ENCODE measurements at places on chromosomes 6 and 20.

DNA sequence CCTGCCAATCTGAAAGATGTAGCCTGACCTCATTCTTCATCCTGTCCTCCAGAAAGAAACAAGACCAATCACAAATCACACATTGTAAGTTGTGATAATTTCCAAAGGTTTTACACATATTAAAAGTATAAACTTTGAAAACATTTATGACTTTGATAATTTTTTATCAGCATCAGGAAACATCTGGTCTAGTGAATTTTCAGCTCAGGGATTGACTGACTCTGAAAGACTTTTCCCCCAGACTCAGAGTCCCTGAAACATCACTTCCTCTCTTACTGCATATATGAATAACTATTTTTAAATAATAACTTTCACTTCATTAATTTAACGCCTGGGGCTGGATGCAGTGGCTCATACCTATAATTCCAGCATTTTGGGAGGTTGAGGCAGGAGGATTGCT, 48.5 kb upstream of the SSTR4 start:
- no peak for DNase-seq

DNA sequence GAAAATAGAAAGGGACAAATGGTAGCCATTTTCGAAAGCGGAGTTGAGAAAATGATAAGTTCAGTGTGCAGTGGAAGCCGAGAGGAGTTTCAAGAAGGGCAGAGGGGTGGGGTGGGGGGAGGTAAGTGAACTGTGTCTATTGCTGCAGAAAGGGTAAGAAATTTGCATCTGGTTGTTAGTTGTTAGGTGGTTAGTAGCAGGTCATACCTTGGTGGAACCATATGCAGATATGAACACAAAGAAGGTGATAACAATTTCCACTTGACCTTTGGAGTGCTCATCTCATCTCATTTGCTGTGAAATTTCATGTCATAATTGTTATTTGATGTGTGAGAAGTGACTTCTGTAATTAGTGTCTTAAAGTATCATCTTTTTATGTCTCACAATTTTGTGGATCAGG, 288.2 kb downstream of the QKI start:
- DNase-seq: no peak

DNA sequence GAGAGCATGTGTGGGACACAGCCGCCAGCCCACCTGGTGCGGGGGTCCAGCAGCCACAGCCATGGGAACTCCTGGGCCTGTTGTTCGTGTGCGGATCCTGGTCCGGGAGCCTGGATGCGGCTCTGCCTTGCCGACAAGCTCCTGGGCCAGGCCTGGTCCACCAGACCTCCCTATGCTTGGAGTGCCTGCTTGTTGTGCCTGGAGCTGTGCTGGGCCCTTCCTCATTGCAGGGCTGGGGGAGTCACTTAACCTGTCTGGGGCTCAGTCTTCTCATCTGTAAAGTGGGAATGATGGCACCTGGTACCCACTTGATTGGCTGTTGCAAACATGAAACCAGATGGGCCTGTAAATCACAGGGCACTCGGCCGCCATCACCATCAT, 2.6 kb upstream of the OSBPL2 start:
- no peak for DNase-seq

- no peak for DNase-seq
These were observed 7.3 kb upstream of the HEBP2 start for GRCh38 chr6:138396709-138397108.

DNA sequence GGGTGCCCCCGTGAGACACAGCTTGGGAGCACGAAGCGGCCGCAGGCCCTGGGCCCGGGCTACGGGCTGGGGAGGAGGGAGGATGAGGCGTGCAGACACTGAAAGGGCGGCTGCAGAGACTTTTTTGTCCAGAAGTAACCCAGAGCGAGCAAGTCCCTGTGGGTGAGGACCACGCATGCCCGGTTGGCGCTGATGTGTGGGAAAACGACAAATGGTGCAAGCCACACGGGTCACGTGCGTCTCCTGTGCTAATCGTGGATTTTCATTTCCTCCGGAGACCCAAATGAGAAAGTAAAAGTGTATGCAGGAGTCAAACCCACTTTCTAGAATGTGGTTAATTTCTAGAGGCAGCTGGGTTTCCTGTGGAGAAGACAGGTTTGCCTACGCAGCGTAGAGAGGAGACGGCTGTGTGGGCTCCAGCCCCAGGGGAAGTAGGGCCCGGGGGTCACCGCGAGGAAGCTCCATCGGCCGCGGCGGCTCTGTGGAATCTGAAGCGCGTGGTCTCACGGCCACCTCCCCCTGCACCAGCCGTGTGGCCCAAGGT, 19.0 kb downstream of the DLL1 start:
- no peak for DNase-seq

DNA sequence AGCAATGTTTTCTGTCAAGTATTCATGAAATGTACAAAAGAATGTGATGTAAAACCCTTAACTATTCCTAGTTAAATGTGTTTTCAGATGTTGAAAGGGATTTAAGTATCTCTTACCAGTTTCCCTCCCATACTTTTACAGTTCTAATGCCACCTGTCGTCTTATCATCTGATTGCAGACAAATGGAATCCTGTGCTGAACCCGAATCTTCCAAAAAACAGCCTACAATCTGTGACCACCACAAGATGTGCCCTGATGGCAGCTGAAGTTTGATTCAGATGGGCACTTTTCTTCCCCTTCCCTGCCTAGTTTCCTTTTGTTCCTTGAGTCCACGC, 1.9 kb downstream of the TOMM6 start:
- DNase-seq: no peak

GRCh38 chr20:12829170-12829569, 179.6 kb upstream of the SPTLC3 start:
- no peak for DNase-seq

- no peak for DNase-seq
These were observed 98.7 kb downstream of the BACH2 start for GRCh38 chr6:90197854-90198496.

DNA sequence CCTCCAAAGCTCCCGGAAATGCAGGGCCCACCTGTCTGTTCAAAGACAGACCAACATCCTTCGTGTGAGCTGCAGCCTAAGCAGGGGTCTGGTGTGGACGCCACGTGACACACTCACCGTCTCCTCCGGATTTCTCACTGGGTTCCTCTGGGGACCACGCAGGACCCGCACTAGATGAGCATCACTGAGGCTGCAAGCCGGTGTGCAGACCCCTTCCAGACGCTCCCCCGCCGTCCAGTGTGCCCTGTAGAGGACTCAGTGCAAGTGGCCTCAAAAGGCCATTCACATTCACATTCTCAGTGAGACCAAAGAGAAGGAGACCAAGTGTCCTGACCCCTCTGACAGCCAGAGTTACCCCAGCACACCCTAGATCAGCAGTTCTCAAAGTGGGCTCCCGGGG, 91.2 kb upstream of the QKI start:
- DNase-seq: no peak

- no peak for DNase-seq
These were observed 110.0 kb downstream of the PLCB1 start for GRCh38 chr20:8242066-8242465.

- no peak for DNase-seq
These were observed 160.1 kb upstream of the CITED2 start for GRCh38 chr6:139534472-139535115.

GRCh38 chr6:80197986-80198385, 91.5 kb downstream of the BCKDHB start:
- DNase-seq: no peak

- no peak for DNase-seq
These were observed 199.0 kb upstream of the HSF2 start for GRCh38 chr6:122200440-122200839.

DNA sequence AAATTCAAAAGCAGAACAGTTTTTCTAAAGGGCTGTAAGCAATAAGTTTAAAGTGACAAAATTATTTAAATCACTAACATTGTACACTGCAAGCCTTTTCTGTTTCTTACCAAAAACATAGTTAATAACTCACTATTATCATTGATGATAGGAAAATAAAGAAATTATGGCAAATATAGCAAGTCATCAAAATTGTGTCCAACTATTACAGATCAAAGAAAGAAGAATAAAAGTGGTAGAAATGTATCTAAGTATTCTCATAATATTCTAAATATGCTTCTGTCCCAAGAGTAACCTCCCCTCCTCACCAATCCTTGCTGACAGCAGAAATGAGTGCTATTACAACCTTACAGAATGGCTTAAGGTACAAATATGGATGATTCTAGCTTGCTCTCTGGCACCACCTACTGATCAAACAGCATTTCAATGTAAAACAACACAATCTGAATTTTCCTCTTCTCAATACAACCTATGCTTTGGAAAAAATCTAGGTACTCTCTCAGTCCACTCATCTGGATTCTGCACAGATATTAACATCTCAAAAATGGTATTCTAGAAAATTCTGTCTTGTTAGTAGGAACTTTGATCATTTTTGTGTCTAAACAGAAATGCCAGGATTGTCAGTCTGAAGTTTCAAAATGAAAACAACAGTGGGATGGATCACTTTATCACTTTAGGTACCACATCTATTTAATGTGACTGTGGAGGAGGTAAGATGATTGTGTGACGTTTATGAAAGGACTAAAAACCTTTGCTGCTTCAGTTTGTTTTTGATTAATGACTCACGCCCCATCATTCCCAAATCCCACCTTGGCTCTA, 40.9 kb downstream of the ZFP64 start:
- no peak for DNase-seq

DNA sequence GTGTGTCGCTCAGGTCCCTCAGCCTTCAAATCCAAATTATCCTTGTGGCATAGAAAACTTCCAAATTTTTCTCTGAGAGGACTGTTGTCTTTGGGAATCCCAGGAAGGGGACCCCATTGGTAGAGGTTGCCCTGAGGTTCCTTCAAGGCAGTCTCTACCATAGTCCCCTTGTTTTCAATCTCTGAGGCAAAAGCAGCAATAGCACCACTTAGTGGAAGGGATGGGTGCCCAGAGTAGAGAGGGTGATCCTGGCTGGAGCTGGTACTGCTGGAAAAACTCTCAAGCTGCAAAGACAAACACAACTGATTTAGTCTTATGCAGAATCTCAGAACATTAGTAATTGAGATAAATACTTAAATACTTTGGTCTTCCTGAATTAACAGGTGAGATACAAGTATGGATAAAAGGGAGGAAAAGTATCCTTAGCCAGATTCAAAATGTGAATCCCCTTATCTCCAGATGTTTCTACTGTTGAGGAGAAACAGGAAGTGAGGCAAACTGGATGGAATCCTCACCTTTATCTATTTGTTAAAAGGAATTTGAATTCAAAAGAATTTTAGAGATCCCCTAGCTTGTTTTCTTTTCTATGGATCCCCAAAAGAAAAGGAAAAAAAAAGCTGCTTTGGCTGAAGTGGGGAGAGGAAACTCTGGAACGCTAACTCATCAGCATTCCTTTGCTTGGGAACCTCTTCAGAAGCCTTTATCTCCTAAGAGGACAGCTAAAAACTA, 13.4 kb downstream of the ZNF318 start:
- no peak for DNase-seq

GRCh38 chr20:11891776-11892545, 25.7 kb upstream of the BTBD3 start:
- peak; percentile 74 for DNase-seq

- DNase-seq: no peak
These were observed 247.8 kb downstream of the BTBD9 start for GRCh38 chr6:38391626-38392579.

DNA sequence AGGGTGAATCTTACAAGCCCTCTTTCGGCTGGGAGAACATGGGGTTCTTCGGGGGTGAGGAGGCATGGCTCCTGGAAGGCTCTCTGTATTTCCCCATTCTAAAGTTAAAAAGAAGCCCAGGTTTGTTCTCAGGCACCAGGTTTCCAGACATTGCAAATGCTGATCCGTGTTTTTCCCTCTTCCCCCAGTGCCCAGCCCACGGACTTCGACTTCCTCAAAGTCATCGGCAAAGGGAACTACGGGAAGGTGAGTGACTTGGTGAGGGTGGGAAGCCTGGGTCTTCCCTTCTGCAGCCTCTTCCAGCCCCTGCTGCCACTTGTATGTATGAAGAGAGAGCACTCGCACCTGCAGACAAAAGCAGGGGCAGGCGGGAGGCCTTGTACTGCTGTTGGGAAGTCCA, 8.7 kb downstream of the SGK2 start:
- no peak for DNase-seq

- no peak for DNase-seq
These were observed 26.8 kb upstream of the FAM184A start for GRCh38 chr6:119105282-119105681.

GRCh38 chr6:138103871-138104270, 3.3 kb downstream of the PERP start:
- DNase-seq: no peak

- no peak for DNase-seq
These were observed 51.3 kb downstream of the PTPN1 start for GRCh38 chr20:50561379-50562078.

DNA sequence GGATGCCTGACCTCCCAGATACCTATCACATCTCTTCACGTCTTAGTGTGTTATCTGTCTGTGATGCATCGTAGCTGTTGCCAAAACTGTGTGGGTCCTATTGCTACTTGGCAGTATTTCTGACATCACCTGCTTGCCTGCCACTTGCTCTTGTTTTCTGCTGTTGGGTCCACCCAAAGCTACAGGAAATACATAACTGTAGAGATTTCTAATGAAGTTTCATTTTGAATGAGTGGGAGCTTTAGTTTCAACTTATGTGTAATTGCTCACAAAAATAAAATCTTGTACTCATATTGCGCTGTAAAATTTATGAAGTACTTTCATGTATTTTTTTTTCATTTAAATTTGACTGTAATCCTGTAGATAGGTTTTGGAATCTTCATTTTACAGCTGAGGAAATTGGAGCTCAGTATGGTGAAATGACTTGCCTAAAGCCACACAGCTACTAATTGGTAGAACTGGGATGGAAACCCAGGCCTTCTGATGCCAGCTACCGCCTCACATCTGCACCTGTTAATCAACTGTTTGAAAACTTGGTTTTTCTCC, 113.6 kb upstream of the MAN1A1 start:
- no peak for DNase-seq

GRCh38 chr6:139126255-139126654, 8.6 kb upstream of the HECA start:
- no peak for DNase-seq

- no peak for DNase-seq
These were observed 347.0 kb downstream of the DOK5 start for GRCh38 chr20:54822386-54822785.

DNA sequence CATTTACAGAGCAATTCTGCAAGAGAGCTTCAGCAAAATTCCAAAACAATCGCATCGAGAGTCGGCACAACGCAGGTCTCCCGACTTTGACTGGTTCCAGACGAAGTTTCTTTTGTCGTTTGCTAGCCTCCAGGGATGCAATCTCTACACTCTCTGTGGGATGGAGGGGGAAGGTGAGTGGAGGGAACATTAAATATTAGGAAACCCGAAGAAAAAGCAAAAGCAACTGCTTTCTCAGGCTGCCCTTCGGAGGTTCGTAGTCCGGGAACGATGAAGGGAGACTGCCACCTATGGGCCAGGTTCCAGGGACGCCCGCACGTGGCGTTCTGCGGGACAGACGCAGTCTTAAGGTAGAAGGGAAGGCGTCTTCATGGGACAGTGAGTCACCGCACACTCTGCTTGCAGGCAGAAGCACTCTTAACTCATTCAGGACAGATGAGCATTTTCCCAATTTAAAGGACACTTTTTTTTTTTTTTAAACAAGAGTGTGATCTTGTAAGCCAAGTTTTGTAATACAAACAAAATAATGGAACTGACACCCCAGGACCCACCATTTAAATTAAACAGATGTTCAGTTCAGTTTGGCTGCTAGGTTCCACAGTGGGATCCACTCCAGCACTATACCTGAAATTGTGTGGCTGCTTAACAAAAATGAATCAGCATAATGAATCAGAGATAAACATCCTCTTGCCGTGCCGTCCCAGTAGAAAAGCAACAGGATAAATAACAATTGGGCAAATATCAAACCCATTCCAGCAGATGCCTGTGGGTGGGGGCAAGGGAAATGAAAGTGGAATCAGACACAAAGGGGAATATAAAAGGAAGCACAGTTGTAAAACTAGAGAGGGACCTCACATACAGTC, 65.8 kb upstream of the ARMC2 start:
- peak; percentile 81 for DNase-seq
